ENCODE measurements at places on chromosomes 16 and 17.

GRCh38 chr16:30110661-30111060 is 2.7 kb downstream of the GDPD3 start:
- DNase-seq, result no peak

- DNase-seq, result no peak
Observed at GRCh38 chr16:79659344-79659743, 58.8 kb upstream of the MAF start.

DNA sequence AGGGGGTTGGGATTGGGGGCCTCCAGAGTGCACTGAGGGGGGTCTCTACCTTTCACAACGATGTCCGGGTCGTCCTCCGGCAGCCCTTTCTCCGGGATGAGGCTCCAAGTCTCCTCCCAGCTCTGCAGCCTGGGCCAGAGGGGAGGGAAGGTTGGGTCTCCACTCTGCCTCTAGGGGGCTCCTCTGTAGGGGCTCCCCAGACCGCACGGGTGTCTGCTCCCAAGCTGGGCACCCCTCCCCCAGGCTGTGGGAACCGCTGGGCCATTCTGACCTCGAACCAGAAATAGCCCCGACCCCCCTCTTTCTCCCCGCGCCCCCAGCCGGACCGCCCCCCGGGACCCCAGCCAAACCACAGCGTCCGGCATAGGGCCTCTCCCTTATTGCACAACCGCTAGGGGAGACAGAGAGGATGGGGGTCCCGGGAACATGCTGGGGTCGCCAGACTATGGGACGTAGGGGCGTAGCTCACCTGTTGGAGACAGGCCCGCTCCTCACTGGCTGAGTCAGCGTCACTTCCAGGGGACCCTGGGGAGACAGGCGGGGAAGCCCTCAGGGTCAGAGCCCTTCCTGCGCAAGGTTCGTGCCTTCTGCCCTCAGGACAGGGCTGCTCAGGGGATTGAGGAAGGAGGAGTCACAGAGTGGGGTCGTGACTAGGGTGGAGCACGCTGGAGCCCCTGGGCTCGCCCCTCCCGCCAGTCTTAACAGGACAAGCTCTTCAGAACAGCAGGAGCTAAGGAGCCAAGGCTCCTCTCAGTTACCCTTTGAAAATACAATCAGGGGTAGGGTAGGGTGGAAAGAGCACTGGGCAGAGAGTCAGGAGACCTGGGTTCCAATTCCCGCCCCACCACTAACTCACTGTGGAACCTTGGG is 2.7 kb downstream of the PLEKHH3 start:
- no peak for DNase-seq

DNA sequence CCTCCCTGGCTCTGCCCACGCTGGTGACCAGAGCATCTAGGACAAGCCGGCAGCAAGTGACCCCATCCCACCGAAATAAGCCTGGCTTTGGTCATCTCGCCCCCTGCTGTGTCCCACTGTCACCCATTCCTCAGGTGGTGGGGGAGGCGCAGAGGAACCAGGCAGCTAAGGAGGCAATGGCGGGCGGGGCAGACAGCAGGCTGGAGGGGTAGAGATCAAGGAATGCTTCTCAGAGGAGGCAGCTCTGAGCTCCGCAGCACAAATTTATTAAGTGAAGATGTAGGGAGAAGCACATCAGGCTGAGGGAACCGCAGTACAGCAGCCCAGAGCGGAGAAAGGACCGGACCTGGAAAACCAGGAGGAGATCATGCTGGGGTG is 7.5 kb upstream of the KREMEN2 start:
- DNase-seq, result no peak

GRCh38 chr17:80755650-80756405 is 211.2 kb downstream of the RPTOR start:
- no peak for DNase-seq

DNA sequence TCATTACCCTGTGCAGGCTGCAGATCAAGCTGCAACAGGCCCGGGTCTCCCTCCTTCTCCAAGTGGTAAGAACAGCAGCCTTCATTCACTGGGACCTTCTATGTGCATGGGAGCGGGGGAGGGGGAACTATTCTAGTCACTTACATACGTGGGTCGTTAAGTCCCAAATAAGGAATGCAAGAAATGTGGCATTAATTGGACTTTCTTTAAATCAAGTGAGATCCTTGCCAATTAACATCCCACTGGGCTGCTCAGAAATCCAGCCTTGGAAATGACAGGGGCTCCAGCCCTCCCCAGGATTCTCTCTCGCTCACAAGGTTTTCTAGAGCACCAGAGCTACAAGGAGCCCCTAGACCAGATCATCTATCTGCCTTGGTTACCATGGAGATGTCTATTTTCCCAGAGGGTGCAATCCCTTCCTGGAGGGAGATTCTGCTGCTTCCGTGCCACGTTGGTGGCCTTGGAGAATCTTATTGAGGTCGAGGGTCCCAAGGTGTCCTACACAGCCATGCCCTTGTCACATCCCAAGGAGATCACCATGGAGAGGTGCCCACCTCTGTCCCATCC is 5.2 kb upstream of the EIF1 start:
- DNase-seq, result no peak

DNA sequence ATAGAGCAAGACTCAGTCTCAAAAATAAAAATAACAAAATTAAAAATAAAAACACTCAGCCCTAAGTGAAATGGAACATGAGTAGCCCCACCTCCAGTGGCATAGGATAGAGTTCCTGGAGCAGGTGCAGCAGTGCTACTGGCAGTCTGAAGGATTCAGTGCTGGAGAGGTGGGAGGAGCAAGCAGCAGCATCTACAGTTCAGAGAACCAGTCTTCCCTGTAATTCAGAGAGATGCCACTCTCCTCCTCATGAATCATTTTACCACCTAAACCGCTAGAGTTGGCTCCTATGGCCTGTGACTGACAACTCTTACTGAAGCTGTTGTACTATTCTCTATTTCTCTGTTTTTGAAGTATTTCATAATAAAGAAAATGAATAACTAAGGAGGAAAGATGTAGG is 56.0 kb upstream of the SMURF2 start:
- DNase-seq, result no peak

- no peak for DNase-seq
Observed at GRCh38 chr16:49382916-49383315, 9.3 kb downstream of the C16orf78 start.

DNA sequence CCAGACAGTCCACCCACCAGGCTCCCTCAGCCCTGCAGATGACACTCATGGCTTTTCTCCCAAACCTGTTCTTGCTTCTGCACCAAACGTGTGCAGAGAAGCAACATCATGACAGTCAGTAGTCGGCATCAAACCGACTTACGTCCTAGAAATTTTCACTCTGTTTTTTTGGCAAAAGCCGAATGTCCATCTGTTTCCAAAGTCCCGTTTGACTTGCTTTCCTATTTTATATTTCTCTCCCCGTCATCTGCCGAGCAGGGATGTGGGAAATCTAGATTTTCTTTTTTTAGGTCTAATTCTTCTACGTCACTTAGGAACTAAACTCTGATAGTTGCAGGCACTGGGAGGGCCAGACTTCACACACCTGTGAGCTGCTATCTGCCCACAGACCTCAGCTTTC is 104.9 kb downstream of the RMI2 start:
- no peak for DNase-seq

GRCh38 chr17:33163533-33164168 is 129.4 kb downstream of the ASIC2 start:
- no peak for DNase-seq

DNA sequence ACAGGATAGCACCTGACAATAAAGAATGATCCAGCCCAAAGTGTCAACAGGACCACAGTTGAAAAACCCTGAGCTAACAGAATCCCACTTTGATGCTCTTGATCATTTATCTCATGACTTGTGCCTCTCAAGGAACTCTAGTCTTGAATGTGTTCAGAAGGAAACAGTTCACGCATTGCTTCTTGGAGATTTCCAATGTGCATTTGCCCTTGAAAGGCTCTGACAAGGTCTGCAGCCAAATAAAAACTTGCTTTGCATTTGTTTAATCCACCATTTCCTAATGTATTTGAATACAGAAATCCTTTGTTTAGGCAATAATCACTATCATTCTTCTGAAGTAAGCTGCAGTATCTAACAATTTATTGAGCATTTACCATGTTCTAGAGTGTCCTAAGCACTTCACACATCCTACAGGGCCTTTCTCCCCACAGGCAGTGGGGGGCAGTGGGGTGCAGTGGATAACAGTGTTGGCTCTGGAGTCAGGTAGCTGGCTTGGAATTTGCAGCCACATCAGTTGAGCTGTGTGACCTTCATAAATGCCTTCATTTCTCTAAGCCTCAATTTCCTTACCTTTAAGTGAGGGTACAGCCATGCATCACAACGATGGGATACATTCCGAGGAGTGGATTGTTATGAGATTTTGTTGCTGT is 239.7 kb downstream of the XYLT1 start:
- DNase-seq, result no peak
